ENCODE measurements at places on chromosomes 3 and 15. TPM values are rescaled to one million over a fixed set of nuclear protein-coding genes. Genes with fewer than 3 reads are reported as not detected.

Gene CYP19A1
- total RNA-seq: not detected

DNA sequence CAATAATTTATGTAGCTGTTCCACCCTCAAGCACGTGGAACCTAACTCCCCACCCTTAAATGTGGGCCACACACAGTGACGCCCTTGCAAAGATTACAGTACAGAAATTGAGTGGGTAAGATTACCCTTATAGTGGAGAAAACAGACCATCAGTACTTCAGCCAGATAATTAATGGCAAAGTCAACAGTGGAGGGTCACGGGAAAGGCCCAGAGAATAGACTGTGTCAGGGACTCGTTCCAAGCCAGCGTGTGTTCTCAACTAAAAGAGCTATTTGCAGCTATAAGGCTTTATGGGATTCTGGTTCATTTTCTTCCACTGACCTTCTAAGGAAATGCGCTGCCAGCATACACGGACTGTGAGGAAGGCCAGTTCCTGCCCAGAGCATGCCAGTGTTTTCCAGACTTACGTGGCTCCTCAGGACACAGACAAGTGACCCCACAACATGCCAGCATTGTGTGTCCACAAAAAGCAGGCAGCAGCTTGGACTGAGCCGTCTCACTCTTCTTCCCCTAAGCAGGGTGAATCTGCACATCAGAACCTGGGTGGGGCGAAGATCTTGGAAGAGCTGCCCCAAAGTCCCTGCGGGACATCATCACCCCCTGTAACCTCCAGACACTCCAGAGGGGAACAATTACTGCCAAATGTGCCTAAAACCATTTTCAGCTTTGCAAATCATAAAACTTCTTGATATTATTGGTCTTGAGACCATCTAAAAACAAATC lies 428.5 kb downstream of the OCA2 start:
- DNase-seq: no peak

Gene CACNA2D2
- total RNA-seq: 0.05 TPM

Gene CCR2
- not detected for total RNA-seq

Gene SENP7
- 7.2 TPM for total RNA-seq

Gene DPPA2
- total RNA-seq: not detected

DNA sequence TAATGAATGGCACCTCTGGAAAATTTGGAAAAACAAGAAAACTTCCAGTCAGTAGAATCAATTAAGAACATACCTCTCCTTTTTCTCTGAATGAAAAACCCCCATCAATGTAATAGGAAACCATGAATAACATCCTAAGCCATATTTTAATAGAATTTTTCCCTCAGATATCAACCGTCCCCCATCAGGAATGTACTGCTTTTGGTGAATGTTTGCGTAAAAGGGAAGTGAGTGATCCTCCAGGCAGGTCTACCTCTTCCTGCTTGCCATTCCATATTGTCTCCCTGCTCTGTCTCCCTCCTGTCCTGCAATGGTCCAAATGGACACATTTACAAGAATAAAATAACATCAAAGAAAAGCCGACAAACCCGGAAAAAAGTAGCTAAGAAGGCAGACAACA lies 30.8 kb downstream of the LAMP3 start:
- no peak for DNase-seq

- no peak for DNase-seq
These were observed 250.8 kb downstream of the RBMS3 start for GRCh38 chr3:29531644-29532043.

DNA sequence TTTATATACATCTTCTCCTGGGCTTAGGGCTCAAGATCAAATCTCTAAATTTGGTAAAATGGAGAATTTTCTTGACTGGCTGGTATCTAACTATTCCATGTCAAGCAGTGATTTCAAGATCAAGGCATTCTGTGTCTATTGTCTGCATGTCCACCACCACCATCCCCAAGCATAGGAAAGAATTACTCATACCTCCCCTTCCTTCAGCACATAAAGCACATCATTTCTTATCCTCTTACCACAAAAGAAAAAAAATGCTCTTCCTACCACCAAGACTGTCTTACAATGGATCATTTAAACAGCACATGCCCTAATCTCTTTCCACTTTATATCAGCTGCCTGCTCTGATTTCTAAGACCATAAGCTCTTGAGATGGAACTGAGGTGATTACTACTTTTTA lies 470.5 kb upstream of the THBS1 start:
- DNase-seq: peak; percentile 44

DNA sequence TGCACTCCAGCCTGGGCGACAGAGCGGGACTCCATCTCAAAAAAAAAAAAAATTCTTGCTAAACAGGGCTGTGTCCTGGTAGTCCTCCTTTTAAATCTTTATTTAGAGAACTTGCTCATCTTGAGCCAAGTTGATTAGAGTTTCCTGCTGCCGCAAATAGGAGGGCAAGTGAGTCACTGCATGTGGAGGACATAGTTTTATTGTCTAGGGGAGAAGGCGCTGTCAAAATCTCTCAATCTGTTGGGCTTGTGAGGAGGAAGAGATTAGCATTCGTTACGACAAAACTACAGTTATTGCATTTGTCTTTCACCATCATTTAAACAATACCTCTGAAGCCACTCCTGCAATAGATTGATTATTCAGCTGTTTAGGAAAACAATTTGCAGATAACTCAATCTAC lies 11.5 kb downstream of the MUC4 start:
- DNase-seq: no peak

DNA sequence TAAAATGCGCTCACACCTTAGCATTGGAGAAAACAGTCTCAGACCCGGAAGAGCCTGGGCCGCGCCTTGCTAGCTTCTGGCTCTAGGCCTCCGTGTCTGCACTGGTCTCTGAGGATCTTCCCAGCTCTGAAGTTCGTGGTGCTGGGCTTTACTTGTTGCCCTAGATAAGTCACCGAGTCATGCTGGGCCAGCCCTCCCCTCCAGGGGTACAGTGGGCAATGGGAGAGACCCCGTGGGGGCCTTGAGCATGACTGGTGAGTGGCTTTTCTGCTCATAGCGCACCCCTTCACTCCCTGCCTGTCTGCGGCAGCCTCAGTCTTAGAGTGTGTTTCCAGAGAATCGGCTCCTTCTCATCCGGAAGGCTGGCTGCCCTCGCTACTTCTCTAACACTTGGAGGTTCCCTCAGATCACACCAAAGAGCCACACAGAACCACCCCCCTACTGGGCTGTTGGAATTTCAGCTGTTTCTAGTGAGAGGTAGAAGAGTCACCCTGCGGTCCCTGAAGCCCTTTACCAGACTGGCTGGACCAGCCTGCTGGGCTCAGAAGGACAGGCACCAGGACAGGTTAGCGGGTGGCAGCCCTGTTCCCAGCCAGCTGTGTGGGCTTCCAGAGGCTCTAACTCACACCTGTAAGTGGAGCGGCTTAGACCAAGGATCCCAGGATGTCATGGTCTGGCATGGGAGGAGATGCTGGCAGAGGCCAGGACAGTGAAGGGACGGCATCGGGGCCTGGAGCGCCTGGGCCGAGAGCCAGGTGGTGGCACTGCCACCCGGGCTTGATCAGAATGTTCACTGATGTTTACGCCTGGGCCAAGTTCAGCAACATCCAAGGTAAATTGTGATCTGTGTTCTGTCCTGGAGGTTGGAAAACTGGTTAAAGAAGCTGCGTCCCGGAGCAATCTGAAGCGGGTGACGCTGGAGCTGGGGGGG lies 17.9 kb downstream of the ALDH1A3 start:
- no peak for DNase-seq

- DNase-seq: no peak
These were observed 38.2 kb downstream of the ABHD5 start for GRCh38 chr3:43728947-43729346.

DNA sequence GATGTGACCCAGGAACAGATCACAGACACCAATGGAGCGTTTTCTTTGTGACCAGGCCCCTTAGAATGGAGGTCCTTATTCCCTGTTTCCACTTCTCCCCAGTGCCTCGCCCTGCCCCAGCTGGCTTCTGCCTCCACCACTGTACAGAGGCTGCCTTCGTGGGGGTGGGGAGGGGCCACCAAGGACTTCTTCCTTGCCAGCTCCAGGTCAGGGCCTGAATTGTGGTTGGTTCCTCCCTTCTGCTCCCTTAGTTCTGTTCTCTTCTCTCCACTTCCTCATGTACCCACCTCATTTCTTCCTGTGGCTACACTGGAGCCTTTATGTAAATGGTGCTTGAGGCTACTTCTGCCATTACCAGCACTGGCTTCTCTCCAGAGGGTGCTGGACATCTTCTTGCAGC lies 16.4 kb downstream of the TGM4 start:
- no peak for DNase-seq
